ENCODE measurements at places on chromosomes 1 and 21. TPM values are rescaled to one million over a fixed set of nuclear protein-coding genes. Genes with fewer than 3 reads are reported as not detected.

GRCh38 chr1:119971710-119972570, 75.6 kb upstream of the ADAM30 start:
- DNase-seq, result no peak

DNA sequence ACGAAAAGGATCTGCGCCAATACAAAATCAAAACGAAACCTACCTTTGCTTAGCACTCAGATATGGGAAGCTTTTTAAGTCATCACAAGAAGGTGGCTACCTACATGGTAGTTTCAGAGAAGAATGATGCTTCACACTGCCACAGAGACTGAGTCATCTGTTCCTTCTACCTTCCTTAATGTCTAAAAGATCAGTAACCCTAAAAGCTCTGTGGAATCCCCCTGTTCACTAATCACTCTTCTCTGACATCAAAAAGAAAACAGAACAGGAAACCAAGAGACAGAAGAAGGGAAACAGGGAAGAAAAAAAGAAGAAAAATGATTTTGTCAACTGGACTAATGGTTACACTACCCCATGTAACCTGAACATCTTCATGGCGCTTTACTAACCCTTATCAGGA, 177.2 kb downstream of the SMYD3 start:
- DNase-seq, result no peak

The ATP6V1G3 gene
- polyA plus RNA-seq, result not detected

GRCh38 chr1:2132222-2133038, 62.1 kb downstream of the FAAP20 start:
- DNase-seq, result peak; percentile 67

The MYCL gene
- 3.9 TPM for polyA plus RNA-seq

DNA sequence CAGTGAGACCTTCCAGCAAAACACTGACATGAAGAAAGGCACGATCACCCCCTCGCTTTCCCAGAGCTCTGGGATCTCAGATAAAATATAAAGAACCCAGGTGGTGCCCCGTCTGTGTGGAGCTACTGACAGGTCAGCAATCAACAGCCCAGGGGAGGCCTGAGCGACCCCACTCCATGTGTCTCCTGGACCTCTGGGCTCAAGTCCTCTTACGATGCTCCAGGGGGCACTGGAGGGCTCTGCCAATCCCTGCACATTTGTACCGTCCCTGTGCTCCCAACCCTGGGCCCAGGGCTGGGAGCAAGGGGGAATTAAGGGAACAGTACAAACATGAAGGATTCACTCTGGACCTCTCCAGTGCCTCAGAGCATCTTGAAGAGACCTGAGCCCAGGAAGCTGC, 12.5 kb downstream of the S100A7A start:
- no peak for DNase-seq

The NUP210L gene
- not detected for polyA plus RNA-seq

The NGF gene
- polyA plus RNA-seq, result 1.00 TPM

- no peak for DNase-seq
Observed at GRCh38 chr1:64229307-64229706, 25.9 kb downstream of the UBE2U start.

Measured in cardiac muscle cell (in vitro differentiated cells and primary cell).